Lung microvascular endothelial cell (primary cell): ENCODE measurements at places on chromosomes 1 and 21.
A peak's percentile ranks its signal among the peaks of the same experiment; 100 is the strongest.

DNA sequence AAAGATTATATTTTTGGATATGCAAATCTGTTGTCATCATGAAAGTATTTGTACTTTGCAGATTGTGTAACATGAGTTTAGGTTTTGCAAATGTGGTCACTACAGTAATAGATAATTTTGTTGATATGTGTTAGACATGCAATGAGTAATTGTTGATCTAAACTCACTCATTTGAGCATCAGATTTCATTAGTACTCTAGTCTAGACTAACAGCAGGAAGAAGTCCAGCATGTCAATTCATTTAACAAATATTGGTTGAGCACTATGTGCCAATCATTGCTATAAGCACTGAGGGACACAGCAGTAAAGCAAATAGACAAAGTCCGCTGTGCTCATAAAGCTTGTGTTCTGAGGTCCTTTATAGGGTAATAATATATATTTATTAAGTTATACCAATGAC is 350.0 kb downstream of the USP25 start:
- no peak for DNase-seq

- DNase-seq = peak; percentile 80
Observed at GRCh38 chr1:156119503-156120209, 5.1 kb downstream of the LMNA start.

DNA sequence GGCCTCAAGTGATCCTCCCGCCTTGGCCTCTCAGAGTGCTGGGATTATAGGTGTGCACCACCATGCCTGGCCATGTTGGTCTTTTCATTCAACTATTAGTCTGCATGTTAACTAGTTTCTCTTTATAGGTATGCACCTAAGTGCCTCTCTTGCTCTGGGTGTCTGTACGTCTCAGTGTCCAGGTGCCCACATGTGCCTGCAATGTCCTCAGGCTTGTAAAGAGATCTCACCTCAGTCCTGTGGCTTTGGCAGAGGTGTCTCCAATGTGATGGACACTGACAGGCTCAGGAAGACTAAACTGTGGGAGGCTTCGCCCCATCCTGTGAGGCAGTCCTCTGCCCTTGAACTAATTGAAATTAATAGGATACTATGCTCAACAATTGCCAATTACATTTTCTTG is 526.3 kb downstream of the PTPRU start:
- DNase-seq = no peak

- peak; percentile 34 for DNase-seq
Observed at GRCh38 chr1:183887826-183888819, 83.2 kb downstream of the RGL1 start.

- no peak for DNase-seq
Observed at GRCh38 chr1:57550092-57550491, 126.2 kb upstream of the DAB1 start.

- peak; percentile 51 for DNase-seq
Observed at GRCh38 chr1:158067662-158068061, 74.2 kb downstream of the KIRREL1 start.

- no peak for DNase-seq
Observed at GRCh38 chr1:38888423-38889333, 7.3 kb upstream of the GJA9 start.

GRCh38 chr1:84991097-84991920 is 5.6 kb downstream of the MCOLN2 start:
- no peak for DNase-seq

- no peak for DNase-seq
Observed at GRCh38 chr1:112253366-112253765, 142.6 kb upstream of the CTTNBP2NL start.

- no peak for DNase-seq
Observed at GRCh38 chr1:26009796-26010447, 11.7 kb upstream of the EXTL1 start.
